ENCODE measurements at places on chromosomes 5 and 9.

GRCh38 chr5:125928663-125929062 lies 494.5 kb upstream of the GRAMD2B start:
- no peak for DNase-seq

- no peak for DNase-seq
These were observed 247.1 kb upstream of the CCNG1 start for GRCh38 chr5:163190283-163190682.

DNA sequence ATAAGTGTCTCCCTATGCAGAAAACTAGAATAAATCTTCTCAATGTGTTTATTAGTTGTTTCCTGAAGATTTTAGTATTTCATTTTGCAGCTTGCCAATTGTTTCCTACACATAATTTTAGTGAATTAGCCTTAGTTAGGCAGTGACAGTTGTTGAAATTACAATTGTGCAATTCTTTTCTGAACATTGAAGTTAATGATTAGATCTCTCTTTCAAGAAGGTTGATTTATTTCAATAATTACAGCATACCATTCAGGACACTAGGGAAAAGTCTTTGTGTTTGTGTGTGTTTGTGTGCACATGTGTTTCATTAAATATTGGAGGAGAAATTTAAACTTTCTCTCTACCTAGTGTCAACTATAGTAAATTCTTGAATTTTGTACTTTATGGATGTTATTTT lies 199.6 kb upstream of the MPDZ start:
- no peak for DNase-seq

GRCh38 chr9:116275418-116276195 lies 122.0 kb downstream of the PAPPA start:
- no peak for DNase-seq

DNA sequence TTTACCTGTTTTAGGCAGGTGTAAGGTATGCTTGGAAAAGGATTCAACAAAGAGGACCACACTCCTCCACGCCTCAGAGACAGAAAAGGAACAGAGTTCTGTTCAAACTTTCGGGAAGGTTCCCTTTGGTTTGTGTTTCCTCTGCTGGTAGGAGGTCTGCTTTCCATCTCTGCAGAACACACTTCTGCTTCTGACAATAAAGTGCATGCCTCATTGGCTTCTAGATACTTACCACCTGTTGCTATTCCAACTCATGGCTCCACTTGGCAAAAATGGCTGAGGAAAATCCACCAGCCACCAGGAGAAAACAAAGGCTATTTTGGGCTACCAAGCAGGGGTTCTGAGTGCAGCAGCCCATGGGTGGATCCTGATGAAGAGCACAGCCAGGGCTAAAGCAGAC lies 112.7 kb downstream of the NRG2 start:
- DNase-seq: no peak

DNA sequence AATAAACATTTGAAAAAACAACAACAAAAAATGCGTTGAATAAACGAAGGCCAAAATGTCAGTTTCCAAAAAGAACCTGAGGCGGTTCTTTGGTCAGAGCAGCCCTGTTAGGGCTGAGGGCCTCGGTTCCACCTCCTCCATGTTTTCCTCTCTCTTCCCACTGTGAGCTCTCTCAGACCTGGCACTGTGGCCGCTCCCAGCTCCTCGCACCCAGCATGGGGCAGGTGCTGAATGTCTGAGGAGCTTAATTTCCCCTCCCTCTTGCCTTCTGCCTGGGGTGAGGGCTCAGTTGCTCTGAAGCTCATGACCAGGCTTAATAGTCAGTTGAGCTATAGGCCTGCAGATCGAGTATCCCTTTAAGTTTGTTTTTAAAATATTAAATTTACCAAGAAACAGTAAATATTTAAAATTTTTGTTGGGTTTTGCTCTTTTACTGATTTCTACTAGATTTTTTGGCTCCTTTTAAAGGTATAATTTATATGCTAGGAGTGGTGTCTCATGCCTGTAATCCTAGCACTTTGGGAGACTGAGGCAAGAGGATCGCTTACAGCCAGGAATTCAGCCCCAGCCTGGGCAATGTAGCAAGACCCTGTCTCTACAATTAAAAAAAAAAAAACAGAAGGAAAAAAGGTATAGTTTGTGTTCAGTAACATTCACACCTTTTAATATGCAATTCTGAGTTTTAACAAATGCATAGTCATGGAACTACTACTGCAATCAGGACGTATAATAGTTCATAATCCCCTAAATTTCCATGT lies 28.1 kb downstream of the DAPK1 start:
- no peak for DNase-seq

- DNase-seq: peak; percentile 21
These were observed 348.3 kb downstream of the ISL1 start for GRCh38 chr5:51731421-51732029.

DNA sequence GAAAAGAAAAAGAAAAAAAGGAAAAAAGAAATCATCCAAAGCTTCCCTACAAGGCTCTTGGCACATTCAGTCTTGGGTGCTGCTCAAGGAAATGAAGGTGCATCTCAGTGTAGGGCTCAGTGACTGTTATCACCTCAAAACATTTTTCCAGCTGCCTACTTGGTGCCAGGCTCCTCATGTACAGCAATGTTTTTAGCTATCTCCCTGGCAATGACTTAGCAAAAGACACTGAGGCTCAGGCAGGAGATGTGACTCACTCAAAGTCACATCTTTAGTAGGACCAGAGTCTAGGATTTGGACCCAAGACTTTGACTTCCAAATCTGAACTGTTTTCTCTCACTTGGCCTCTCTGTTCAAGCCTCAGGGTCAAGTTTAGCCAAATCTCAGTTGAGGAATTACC lies 264.2 kb downstream of the CRB2 start:
- DNase-seq: no peak

DNA sequence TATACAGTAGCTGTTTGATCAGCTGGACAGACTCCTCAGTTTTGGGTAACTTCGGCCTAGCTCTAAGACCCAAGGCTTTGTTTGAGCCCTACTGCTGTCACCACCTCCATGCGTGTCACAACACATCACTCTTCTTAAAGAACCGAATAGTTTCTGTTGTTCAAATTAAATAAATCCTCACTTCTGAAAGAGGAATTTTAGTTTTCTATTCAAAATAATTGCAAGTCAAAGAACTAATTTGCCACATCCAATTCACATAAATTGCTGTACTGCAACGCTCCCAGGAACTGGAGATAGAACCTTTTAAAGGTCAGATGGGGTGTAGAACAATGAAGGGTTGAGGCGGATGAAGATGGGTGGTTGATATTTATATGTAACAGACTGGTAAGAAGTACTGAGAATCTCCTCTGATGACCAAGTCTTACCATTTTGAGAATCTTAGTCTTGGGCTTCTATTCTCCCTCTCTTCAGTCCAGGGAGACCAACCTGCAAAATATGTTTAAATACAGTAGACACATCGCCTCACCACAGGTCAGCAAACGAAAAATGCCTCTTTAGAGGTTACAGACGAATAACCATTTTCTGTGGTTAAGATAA lies 1.6 kb downstream of the NREP start:
- no peak for DNase-seq

- no peak for DNase-seq
These were observed 140.5 kb downstream of the DIRAS2 start for GRCh38 chr9:90502134-90502533.

GRCh38 chr9:86515221-86515620 lies 161.0 kb upstream of the TUT7 start:
- DNase-seq: no peak

DNA sequence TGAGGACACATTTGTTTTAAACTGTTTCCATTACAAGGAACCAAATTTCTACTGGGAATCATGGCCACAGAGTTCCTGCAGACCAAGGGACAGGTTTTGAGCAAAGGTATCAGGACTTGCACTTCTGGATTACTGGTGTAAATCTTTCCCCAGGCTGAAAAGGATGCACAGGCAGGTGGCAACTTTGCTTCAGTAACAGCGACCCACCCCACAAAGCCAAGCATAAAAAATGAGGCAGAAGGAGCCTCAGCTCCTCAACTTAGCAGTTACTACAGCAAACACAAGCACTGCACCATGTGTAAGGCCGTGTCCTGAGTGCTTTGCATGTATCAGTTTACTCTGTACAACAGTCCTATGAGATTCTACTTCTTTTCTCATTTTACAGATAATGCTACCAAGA lies 251.9 kb downstream of the EBF1 start:
- DNase-seq: no peak

DNA sequence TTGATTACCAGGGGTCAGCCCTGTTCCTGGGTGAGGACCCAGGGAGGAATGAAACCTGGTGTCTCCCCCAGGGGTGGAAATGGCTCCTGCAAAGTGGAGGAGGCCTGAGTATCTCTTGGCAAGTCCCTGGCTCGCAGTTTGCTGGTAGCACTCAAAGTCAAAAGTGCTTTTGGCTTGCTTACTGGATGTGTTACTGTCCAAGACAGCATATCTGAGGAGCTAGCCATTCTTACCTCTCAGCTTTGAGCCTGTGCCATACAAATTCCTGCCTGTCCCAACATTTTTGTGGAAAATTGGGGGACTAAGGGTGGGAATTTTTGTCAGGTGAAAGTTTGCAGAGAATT lies 9.9 kb downstream of the ZNF618 start:
- DNase-seq: no peak

- DNase-seq: no peak
These were observed 150.8 kb downstream of the MEF2C start for GRCh38 chr5:88732181-88732633.

All from DMS53 (cell line).